Stimulated activated CD8-positive, alpha-beta memory T cell treated with anti-CD3 and anti-CD28 coated beads, Interleukin-7, amount 100 ng/mL, for 24 hours (primary cell): ENCODE measurements at places on chromosomes 2 and 18.

- DNase-seq = no peak
These were observed 96.2 kb downstream of the GLI2 start for GRCh38 chr2:120831891-120832290.

- no peak for DNase-seq
These were observed 18.3 kb upstream of the POLE4 start for GRCh38 chr2:74939919-74940812.

DNA sequence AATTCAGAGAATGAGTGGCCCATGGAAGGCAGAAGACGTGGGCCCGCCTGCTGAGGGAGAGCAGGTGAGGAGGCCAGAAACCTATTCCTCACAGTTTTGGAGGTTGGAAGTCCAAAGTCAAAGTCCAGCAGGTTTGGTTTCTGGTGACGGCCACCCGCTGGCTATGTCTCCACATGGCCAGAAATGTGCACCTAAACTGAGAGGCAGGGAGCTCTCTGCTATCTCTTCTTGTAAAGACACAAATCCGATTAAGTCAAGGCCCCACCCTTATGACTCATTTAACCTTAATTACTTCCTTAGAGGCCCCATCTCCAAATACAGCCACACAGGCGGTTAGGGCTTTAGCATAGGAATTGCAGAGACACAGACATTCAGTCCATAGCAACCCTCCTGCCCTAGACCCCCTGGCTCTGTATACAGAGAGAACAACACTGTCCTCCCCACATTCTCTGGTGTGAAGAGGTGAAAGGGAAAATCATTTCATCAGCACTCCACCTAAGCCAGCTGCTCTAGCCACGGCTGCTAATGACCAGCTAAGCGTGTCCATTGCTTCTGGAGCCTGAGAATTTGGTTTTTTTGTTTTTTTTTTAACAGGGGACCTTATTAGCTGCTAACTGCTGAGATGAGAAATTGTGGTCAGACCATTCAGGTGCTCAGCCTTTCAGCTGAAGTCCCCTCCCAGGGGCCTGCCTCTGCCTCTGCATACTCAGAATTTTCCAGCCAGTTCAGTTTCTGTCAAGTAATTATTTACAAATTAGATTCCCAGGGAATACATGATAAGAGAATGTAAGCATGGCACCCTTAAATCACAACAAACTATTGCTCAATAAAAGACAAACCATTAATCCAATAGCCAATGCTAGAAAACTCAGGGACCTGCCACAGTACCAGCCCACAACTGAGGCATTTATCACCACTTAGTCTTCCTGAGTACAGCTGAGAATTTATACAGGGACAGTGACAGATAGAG is 368.7 kb upstream of the ID2 start:
- DNase-seq = no peak

- DNase-seq = no peak
These were observed 25.4 kb downstream of the WDR75 start for GRCh38 chr2:189466656-189467055.

- no peak for DNase-seq
These were observed 493.3 kb upstream of the GCFC2 start for GRCh38 chr2:76204048-76204447.

DNA sequence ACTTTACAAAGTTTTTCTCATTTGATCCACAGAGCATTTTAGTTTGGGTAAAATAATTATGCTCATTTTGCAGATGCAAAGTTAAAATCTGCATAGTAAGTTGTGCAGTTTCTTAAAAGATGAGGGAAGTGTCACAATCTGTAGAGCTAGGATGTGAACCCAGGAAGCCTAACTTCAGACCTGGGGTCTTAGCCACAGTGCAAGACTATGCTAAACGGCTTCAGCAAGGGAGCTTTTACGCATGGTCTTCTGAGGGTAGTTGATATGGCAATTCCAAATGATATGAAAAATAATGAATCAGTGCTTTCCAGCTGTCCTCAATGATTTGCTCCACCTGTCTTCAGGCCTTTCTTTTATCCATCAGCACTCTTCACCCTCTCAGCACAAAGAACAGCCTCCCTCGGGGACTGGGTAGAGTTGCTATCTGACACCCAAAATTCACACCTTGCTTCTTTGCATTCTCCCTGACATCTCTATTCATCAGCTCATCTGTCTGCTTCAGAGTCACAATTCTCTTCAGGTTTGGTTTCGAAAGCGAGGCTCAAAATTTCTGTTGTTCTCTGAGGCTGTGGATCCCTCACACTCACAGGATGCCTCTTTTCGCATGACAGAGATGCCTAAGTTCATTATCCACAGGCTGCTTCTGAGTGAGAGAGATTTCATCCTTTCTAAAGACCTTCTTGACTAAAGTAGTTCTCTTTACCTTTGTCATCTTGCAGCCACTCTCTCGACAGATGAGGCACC is 302.5 kb downstream of the NRXN1 start:
- DNase-seq = no peak

GRCh38 chr2:36468463-36469105 is 113.0 kb downstream of the CRIM1 start:
- DNase-seq = no peak

DNA sequence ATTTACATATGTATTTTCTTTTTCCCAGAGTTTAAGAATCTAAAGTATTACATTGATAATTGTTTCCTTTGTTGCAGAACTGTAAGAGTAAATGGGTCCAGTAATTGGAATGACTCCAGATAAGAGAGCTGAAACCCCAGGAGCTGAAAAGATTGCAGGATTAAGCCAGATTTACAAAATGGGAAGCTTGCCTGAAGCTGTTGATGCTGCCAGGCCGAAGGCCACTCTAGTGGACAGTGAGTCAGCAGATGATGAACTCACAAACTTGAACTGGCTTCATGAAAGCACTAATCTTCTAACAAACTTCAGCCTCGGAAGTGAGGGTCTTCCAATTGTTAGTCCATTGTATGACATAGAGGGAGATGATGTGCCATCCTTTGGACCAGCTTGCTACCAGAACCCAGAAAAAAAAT is 183.8 kb upstream of the STON1 start:
- DNase-seq = no peak

- no peak for DNase-seq
These were observed 60.3 kb downstream of the MGAT5 start for GRCh38 chr2:134314202-134314601.

GRCh38 chr2:20660506-20661420 is 6.2 kb upstream of the GDF7 start:
- no peak for DNase-seq

- DNase-seq = no peak
These were observed 223.4 kb downstream of the CCDC102B start for GRCh38 chr18:69021211-69021805.

DNA sequence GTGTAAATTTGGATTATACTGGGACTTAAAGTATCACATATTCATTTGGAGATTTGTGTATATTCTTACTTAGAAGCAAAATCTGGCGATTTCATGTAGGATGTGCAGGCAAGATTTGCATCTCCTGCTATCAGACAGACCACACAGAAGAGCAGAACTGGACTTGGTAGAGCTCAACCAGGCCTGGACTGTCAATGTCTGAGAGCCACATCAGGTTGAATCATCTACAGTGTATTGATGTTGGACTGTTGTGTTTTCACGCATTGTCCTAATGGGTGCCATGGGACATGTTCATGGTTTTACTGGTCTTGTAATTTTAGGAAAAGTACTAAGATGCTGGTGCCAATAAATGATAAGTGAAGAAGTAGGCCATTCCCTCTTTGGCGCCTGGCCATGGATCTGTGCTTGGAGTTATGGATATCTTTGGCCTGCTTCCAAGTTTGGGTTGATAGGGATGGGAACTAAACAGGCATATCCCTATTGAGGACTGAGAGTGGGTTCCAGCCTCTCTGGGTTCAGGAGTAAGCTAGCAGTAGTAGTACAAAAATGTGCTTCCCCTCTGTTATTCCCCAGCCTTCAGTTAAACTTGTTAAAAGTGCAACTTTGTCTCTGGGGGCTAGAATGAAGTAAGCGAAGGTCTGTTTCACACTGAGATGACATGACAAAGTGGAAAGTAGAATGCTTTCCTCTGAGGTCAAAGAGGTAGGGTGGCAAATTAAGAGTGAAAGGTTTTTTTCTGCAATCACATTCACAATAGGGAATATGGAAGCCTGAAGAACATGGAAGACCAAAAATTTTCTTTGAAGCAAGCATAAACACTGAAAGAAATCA is 49.2 kb upstream of the NEMP2 start:
- no peak for DNase-seq

DNA sequence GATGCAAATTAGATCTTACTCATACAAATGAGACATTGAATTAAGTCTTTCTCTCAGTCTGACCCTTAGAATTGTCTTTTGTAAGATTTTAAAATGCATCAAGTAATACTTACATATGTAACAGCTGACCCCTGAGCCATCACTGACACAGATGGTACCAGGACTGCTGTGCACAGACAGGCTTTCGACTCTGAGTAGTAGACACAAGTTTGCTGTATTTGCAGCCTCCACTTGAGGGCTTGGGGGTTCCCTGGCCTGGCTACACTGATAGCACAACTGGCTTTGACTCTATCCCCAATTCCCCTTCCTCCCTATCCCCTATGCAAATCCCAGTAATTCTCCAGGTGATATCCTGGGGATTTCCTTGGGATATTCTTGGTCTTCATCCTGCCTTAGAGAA is 200.7 kb downstream of the RPIA start:
- DNase-seq = no peak

DNA sequence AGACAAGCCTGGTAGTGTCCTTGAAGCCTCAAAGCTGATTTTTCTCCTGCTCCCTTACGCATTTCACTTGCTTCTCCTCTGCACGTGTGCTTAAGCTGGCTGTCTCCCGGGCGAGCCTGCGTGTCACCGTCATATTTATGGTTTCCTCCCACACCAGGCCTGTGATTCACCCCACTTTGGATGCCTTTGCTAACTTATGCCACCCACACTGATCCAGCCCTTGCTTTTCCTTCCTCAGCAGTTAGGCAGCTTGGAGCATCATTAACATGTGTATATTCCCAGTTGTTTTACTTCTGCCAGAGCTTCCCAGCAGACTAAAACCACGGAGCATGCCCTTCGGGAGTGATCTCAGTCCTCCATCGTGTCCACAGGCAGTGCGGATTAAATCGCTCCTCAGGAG is 2.2 kb downstream of the ST3GAL5 start:
- DNase-seq = peak; percentile 26

- no peak for DNase-seq
These were observed 820 bp downstream of the MTCL1 start for GRCh38 chr18:8705961-8706790.

- no peak for DNase-seq
These were observed 13.4 kb downstream of the IL1R1 start for GRCh38 chr2:102155703-102156515.

- no peak for DNase-seq
These were observed 31.8 kb downstream of the AGFG1 start for GRCh38 chr2:227503433-227504406.

GRCh38 chr2:223404616-223405015 is 197.5 kb downstream of the SCG2 start:
- DNase-seq = no peak

DNA sequence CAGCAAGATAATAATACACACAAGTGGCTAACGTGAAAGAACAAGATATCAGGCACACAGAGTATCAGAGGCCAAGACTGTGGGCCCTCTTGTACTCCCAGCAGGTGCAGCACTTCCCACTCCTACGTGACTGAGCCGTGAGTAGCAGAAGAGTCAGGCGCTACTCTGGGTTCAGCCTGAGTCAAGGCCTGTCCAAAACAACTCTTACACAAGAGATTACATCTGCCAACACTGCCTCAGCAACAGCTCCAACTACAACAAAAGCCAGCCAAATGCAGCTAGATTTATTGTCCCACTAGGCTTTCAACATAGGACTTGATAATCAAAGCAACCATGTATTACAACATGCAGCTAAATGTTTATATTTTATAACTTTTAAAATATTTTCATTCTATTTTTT is 56.2 kb downstream of the ITSN2 start:
- DNase-seq = no peak

DNA sequence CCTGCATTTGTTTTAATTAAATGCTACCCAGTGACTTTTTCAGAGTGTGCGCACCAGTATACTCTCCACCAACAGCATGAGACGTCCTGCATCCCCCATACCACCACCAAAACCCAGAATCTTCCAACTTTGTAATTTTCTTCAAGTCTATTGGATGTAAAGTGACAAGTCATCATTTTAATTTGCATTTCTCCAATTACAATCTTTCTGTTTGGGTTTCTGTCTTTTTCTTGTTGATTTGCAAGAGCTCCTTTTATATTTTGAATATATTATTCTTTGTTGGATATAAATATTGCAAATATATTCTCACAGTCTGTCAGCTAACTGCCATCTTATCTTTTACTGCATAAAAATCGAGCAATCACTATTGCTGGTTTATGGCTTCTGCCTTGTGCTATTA is 96.6 kb downstream of the FAM168B start:
- no peak for DNase-seq

- no peak for DNase-seq
These were observed 144.7 kb upstream of the COPS8 start for GRCh38 chr2:236940916-236941520.

- DNase-seq = no peak
These were observed 9.1 kb upstream of the FAM124B start for GRCh38 chr2:224410946-224411561.

GRCh38 chr2:7437716-7438632 is 520.8 kb downstream of the RNF144A start:
- DNase-seq = no peak

GRCh38 chr2:121872651-121873050 is 117.2 kb downstream of the TSN start:
- no peak for DNase-seq

- DNase-seq = no peak
These were observed 188.7 kb upstream of the APCDD1 start for GRCh38 chr18:10265560-10266333.

DNA sequence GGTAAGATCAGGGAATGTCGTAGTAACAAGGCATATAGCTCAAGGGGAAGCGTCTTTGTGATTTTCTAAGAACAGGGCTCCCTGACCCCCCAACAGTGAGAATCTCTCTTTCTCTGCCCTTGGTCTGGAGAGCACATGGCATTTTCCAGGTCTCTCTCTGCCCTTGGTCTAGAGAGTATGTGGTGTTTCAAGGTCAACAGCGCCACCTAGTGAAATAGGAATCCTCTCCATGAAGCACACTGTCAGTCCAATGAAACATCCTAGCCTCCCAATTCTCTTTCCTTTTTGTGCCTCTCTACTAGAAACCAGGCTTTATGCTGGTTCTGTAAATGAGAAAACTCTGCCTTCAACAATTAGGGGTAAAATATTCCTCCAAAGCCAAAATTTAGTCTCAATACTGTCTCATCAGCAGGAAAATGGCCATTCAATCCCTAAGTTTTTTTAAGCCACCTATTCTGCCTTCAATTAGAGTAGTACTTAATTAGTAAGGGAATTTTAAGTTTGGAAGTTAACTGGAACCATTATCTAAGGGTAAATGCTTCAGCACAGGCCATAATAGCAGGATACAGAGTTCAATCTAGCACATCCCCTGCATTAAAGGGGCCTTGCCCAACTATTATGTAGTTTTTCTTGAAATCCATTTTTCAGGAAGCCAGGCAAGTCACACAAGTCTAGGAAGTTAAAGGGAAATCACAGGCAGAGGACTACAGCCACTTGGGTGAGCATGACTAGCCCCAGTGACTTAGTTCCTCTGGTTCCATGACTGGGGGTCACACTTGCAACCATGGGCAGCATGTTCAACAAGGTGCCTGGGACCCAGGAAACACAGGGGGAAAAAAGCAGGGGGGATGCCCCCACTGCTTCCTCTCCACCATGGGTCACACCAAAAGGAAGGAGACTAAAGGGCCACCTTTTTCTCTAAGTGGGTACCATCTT is 12.4 kb downstream of the DYM start:
- no peak for DNase-seq

GRCh38 chr2:214156971-214157370 is 253.9 kb upstream of the VWC2L start:
- no peak for DNase-seq

GRCh38 chr2:70709275-70710037 is 58.5 kb downstream of the ADD2 start:
- DNase-seq = no peak
